ENCODE measurements at places on chromosomes 11 and 22. TPM values are rescaled to one million over a fixed set of nuclear protein-coding genes. Genes with fewer than 3 reads are reported as not detected.

DNA sequence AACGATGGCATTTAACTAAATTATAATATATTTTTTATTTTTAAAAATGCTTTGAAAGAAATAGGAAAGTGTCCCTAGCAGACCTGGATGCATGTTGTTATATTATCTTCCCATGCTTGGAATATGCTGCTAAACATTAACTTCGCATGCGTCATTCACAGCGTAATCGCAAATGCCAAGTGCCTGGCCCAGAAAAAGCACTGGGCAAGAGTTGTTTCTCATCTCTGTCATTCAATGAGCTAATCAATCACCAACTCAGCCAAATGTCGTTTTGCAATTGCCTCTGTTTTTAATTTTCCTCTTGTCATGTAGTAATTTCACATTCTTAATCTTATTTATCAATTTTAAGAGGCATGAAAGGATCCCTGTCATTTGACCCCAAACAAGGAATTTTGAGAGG, 1421.9 kb downstream of the BRD1 start:
- no peak for DNase-seq

Gene BDNF
- polyA plus RNA-seq, result 1.9 TPM

- no peak for DNase-seq
Observed at GRCh38 chr11:109106151-109106906, 315.7 kb upstream of the C11orf87 start.

Gene ST14
- polyA plus RNA-seq, result 1.6 TPM

- no peak for DNase-seq
Observed at GRCh38 chr11:70082829-70083228, 4.7 kb downstream of the ANO1 start.

GRCh38 chr11:64644647-64645275, 53.7 kb downstream of the SLC22A12 start:
- no peak for DNase-seq

Gene CBLIF
- not detected for polyA plus RNA-seq

- DNase-seq, result no peak
Observed at GRCh38 chr11:58922479-58922878, 16.8 kb upstream of the GLYATL1 start.
